NCI-H2107 (cell line): ENCODE measurements at places on chromosomes 7 and 10.
A peak's percentile ranks its signal among the peaks of the same experiment; 100 is the strongest.

- DNase-seq, result no peak
These were observed 4.4 kb upstream of the TECPR1 start for GRCh38 chr7:98256431-98256830.

DNA sequence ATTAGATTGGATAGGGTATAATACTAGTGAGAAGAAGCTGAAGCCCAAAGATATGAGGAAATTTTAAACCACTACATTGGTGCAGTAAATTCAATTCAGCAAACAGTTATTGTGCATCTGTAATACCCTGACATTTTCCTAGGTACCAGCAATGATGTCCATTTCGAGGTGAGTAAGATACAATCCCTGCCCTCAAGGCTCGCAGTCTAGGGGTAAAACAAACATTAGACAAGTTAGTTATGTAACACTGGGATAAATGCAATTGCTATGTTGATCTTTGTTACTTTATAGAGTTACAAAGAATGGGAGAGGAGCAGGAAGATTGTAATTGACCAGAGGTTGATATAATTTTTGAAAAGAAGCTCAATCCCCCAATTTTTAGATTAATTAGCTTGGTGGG, 168.1 kb downstream of the PRKG1 start:
- no peak for DNase-seq

DNA sequence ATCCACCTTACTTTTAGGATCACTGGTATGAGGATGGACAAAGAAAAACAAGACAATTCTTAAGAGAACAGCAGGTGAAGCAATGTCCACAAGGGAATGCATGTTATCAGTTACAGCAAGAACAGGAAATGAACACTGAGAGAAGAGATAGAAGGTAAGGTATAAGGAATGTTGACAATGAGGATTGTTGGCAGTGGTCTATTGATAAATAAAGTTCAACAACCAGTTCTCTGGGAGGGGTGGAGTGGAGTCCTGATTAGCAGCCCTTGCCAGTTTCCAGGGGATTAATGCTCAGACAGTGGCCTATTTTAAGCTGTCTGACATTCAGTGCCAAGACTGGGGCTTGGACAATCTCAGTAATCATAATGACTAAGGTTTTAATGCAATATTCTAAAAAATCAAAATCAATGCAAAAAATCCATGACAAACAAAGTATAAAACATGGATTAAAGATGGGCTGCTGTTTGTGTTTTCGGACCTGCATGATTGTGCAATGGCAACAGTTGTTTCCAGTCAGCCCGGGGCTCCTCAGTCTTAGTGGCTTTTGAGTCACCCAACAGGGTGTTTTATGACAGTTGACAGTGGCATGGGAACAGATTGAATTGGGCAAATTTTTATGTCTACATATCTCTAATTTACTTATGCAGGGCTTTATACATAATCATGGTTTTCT, 13.8 kb upstream of the AKR1B1 start:
- no peak for DNase-seq

DNA sequence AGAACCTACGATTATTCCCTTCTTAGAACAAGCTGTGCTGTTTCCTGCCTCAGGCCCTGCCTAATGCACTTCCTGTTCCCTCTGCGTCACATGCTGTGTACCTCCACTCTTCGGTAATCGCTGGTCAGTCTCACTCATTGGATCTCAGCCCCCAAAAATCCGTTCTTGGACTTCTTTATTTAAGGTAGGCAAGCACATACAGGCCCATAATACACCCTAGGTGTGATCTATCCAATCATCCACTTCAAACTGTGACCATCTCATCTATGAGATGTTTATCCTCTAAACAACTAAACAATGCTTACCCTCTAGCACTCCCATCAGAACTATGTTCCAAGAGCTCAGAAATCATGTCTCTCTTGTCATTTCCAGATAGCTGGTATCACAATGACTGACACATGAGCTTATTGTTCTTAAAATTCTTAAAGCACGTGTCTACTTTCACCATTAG, 83.9 kb downstream of the CADPS2 start:
- DNase-seq, result no peak

GRCh38 chr7:18541181-18541870, 45.8 kb downstream of the HDAC9 start:
- no peak for DNase-seq

GRCh38 chr10:60006062-60006461, 99.7 kb upstream of the CCDC6 start:
- no peak for DNase-seq

DNA sequence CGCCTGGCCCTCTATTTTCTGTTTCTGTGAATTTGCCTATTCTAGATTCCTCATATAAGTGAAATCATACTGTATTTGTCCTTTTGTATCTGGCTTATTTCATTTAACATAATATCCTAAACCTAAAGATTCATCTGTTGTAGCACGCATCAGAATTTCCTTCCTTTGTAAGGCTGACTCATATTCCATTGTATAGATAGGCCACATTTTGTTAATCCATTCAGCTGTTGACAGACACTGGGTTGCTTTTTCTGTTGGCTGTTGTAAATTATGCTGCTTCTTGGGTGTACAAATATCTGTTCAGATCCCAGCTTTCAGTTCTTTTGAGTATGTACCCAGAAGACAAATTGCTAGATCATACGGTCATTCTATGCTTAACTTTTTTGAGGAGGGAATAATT, 28.8 kb upstream of the CUL1 start:
- DNase-seq, result no peak

DNA sequence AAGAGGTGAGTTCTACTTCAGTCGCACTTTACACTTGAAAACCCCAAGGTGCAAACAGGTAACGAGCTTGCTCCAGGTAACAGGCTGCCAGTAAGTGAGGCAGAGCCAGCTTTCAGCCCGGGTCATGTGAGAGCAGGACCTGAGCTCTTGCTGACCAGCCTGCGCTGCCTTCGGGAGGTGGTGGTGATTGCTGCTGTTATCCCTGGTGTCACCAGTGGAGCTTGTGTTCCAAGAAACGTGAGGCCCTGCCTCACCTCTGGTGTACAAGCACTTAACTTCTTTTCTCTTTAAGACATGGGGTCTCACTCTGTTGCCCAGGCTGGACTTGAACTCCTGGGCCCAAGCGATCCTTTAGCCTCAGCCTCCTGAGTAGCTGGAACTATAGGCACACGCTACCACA, 265.0 kb downstream of the CELF2 start:
- no peak for DNase-seq

DNA sequence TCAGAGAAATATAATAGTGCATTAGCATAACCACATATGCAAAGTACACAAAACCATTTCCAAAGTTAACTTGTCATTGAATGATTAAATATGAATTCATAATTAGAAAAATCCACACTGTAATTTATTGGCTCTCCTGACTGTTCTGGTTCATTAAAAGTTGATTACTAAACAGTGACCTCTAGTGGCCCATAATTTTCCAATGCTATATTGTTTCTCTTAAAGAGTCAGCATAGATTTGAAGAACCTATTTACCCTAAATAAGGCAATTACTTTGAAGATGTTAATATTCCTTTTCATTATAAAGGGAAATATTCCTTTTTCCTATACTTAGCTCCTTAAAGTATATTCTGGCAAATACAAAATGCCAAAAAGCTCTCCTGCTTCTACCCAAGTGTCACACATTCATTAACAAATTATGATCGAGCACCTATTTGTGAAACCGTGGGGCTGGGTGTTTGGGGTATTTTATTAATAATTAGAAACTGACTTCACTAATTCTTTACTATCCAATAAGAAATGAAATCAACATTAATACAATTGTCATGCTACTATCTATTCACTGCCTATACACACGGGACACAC, 86.2 kb downstream of the HIBADH start:
- peak; percentile 9 for DNase-seq

GRCh38 chr7:82085116-82085515, 315.3 kb upstream of the HGF start:
- DNase-seq, result no peak

- no peak for DNase-seq
These were observed 35.5 kb upstream of the TPST1 start for GRCh38 chr7:66169616-66170015.
